Stimulated activated CD4-positive, alpha-beta T cell treated with anti-CD3 and anti-CD28 coated beads, Interleukin-15, amount 100 ng/mL, for 48 hours (primary cell): ENCODE measurements at places on chromosomes 12 and 14.
A peak's percentile ranks its signal among the peaks of the same experiment; 100 is the strongest.

- DNase-seq: no peak
These were observed 16.5 kb downstream of the PWP1 start for GRCh38 chr12:107702106-107702505.

DNA sequence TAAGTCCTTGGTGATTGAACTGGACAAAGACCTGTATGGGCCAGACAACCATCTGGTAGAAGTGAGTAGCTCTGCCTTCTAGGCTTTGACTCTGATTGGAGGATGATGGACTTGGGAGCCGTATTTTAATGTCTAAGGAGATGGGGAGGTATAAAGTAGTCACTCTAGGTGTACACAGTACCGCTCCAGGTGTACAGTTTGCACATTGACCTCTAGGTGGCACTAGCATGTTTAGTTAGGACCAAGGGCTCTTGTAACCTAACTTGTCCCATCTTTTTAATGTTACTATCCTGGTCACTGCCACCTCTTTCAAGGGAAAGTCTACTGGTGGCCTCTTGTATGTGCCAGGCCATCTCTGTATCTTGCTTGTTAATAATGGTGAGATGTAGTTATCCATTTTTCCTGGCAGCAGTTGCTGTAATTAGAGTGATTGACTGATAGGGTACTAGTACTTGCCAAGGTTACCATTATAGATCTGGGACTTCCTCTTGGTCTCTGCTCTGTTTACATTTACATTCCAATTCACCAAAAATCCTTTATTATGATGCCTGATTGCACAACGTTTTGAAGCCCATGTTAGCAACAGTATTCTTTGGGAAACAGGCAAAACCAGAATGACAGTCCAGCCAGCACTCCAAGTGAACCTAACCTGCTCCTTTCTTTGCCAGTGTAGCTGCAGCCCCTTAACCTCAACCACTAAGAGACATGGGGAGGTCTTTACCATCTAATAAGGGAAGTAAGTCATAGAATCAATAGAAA lies 3.6 kb downstream of the SMARCD1 start:
- DNase-seq: peak; percentile 39

GRCh38 chr14:32702562-32702961 lies 236.1 kb upstream of the NPAS3 start:
- peak; percentile 3 for DNase-seq

GRCh38 chr12:120228291-120229070 lies 27.6 kb upstream of the RPLP0 start:
- peak; percentile 78 for DNase-seq

DNA sequence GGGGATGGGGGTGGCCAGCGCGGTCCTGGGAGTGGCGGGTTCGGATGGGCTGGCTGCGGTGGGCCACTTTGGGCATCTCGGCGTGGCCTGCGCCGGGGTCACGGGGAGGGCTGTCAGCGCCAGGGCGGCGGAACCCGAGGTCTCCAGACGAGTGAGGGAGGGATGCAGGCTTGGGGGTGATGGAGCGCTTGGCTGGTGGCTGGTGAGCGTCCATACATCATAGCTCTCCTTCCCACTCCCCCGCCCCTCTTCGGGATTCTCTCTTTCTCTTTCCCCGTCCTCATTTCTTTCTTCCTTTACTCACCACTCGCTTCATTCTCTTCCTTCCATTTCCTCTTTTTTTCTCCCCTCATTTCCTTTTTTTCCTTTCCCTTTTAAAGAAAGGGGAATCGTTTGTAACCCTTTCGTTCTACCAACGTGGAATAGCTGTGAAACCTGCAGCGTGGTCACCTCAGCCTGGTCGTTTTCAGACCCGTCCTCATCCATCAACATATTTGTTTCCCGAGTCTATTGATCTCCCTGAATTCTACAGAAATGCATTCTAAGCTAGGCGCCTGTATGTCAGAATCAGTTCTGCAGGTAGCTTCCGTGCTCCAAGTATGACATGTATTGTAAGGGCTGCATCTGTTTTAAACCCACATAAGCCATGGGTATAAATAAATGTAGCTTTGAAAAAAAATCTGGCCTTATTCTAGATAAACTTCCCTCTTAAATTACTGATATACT lies 260.3 kb upstream of the E2F7 start:
- DNase-seq: no peak

DNA sequence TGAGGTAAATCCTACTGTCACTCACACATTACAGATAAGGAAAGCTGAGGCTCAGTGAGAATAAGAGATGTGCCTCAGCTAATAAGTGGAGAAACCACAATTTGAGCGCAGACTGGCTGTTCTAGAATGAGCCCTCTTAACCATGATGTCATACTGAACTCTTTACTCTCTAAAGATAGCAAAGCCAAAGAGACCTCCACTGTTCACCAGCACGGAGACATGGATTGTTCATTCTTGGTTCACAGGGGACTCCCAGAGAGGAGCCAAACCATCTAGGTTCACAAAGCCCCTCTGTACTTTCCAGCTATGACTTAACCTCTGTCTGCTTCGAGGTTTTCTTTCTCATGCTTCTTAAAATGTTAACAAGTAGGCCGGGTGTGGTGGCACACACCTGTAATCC lies 32.7 kb upstream of the YARS2 start:
- no peak for DNase-seq

DNA sequence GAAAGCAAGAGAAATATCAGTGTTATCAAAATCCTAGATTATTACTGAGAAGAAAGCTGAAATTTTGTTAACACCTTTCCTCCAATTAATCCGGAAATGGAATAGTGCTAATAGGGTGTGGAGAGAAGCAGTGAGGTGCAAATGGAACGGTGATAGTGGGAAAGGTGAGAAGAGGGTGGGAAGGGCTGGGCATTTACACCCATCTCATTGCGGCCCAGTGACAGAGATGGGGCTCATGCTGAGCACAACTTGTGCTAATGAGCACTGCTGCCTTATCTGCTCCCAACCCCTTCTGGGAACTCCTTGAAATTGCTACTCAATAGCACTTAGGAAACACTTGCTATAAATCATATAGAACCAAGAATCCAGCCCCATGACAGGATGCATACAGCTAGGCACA lies 94.4 kb downstream of the PTPRR start:
- no peak for DNase-seq

DNA sequence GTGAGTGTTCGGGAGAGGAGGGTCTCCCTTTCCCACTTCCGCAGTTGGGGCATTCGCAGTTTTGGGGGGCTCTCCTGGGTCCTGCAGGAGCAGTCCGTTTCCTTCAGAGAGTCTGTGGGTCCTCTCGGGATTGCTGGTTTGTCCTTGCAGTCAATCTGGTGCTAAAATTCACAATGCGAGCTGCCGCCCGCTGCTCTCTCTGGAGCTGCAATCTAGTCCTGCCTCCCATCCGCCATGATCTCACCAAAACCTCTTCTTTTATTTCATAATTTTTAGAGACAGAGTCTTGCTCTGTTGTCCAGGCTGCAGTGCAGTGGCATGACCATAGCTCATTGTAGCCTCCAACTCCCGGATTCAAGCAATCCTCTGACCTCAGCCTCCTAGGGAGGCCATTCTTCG lies 22.5 kb downstream of the RNFT2 start:
- no peak for DNase-seq

- DNase-seq: no peak
These were observed 46.1 kb upstream of the PPP2R5C start for GRCh38 chr14:101715210-101716076.
